ENCODE measurements at places on chromosomes 6 and 20.

GRCh38 chr6:150142670-150143515 is at the start of gene PPP1R14C:
Gene PPP1R14C, plus strand, starts transcription at chr6:150143044. Its CDS starts 149 bp downstream, at chr6:150143193.
- DNase-seq, result peak; percentile 69

DNA sequence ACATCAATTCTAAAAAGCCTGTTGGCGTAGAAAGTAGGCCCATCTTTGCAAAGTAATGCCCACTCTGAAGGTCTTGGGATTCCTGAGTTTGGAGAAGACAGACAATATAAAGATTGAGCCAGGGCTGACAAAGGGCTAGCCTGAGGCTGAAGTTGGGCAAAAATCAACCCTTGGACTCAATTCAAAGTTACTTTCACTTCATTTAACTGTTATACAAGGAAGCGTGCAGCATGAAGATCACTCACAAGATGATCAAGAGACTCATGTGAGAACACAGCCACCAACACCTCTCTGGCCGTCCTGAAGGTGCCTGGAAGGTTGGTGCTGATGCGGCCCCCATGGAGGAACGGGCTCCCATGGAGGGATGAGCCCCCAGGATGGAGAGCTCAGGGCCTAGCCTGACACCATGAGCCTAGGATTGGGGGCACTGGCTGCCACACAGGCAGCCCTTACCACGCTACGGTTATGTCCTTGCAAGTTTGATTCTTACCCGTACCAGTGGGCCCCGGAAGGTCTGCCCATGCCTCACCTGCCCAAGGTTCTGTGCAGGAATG is 26.6 kb downstream of the FOXC1 start:
- DNase-seq, result no peak

GRCh38 chr6:19857703-19858102 is 20.5 kb downstream of the ID4 start:
- DNase-seq, result no peak

DNA sequence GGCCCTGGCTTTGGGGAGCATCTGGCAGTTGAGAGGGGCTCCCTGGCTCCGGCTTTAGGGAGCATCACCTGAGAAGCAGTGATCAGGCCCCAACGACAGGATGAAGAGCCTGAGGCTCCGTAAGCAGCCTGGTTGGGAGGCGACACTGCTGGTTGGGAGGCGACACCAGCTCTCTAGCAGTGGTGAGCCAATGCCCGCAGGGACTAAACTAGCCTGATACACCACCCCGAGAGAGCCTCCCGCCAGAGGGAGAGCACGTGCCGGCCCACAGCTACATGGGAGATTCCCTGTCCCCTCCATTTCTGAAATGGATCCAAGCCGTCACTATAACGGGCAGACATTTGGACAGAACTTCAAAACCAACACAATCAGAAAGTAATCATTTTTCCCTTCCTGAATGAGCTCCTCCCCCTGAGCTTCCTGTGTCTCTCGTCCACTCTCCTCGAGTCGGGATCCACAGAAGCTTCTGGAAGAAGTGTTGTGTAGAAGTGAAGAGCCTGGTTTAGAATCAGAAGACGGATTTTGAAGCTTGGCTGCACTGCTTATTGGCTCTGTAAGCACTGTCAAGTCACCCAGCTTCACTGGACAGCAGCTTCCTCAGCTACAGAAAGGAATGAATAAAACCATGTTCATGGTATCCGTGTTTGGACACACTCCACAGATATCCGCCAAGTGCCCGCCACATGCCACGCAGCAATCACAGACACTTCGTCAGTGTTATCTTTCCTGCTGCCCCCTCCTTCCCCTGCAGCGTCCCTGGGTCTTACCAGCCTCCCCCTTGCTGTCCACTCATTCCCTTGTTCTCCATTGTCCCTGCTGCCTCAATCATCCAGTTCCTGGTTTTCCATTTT is 199.6 kb downstream of the TTLL2 start:
- no peak for DNase-seq

DNA sequence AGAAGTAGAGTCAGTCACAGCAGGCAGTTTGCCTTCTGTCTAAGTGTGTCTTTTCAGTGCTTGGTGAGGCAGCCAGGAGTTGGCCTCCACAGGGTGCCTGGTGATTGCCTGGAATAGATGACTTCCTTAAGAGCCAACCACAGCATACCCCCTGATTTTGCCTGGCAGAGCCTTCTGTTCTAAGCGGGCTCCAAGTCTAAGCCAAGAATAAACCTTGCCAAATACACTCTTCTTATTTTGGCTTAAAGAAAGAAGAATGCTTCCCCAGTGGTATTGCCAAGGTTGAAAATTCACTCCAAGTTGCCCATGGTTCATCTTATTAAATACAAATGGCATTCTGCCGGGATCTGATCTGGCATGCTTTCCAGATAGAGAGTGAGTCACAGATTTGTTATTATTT is 1424.8 kb upstream of the EYS start:
- DNase-seq, result no peak

DNA sequence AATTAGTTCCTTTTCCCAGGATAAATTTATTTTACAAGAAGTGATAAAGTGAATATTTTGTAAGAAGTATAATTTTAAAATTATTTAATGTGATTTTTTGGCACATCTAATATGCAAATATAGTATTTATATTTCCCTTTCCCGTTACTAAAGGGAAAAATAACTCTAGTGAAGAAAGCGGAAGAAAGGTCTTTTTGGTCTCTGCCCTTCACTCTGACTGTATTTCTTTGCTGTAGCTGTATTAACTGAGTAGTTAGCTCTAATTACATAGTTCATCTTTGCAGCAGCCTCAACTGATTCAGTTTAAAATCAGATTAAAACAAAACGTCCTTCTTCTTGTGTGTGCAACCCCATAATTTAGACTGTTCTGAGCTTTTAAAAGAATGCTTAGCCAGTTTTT is 57.4 kb upstream of the RNF144B start:
- no peak for DNase-seq

DNA sequence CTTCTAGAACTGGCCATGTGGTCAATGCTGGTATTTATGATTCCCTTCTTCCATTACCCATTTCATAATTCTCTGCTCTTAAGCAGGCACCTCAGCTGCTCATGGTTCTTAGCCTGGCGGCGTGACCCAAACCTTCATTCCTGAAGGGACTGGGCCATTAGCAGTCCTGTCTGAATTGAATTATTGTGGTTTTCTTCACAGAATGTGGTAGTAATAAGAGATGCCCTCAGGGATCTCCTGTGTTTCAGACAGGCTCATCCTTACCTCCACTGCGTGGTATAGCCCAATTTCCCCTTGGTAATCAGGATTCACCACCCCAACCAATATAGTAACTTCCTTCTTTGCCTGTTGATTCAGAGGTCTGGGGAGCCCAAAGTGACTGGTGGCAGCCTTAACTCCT is 37.6 kb downstream of the PKIB start:
- no peak for DNase-seq

DNA sequence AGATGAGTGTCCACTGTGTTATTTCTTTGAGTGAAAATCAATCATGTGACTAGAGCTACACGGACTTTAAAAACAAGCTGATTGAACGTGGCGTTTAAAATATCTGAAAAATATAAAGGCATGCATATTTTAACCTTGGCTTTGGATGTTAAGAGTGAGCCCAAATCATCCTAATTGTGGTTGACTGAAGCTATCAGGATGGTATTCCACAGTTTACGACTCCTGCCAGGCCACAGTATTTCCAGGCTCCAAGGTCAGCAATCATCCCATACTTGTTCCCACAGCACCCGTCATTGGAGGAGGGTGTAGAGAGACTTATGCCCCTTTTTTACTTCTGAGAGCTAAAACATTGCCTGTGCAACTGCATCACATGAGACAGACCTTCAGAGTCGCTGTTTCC is 43.2 kb upstream of the TMX4 start:
- no peak for DNase-seq

DNA sequence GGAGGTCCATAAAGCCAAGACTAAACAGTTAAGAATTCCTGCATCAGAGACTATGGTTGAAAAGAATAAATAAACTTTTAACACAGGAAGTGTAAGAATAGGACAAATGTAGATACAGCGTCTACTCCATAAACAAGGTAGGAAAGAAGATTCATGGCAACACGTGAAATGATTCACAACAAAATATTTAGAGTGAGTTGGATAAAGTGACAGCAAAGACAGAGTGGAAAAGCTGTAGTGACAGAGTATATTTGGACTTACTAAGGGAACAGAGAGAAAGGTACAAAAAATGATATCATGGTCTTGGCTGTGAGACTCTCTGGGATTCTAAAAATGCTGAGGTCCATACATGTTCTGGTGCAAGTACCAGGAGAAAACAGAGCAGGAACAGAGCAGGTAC is 21.9 kb upstream of the KIAA0408 start:
- no peak for DNase-seq

DNA sequence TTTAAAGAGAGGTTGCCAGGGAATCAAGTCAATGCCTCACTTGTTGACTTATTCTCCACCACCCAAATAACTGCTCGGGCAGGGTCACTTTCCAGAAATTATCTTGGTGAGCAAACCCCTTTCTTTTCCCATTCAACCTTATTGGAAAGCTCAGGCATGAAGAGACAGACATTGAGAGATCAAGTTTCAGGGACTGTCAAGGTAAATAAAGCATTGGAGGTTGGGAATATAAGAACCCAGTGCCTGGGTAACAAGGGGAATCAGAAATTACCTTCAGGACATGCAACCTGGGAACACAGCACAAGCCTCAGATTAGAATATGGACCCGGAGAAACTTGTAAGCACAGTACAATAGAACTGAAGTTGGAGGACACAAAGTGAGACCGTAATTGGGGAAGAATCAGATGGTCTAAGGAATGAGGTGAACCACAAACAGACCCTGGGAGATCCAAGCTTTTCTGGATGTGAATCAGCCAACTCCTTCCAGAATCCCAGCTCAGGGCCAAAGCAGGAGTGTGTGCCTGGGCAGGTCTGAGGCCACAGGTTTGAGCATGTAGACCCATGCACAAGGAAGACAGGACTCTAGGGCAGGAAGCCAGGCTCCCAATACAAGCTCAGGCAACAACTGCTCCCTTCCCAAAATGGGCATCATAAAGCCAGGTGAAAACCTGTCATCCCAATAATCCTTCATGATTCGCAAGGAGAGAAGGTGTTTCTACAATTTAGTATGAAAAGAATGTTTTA is 512.8 kb downstream of the MAFB start:
- DNase-seq, result no peak

GRCh38 chr6:98775205-98775604 is 59.2 kb upstream of the POU3F2 start:
- DNase-seq, result no peak

- DNase-seq, result no peak
Observed at GRCh38 chr6:119311514-119312142, 37.9 kb downstream of the MAN1A1 start.

DNA sequence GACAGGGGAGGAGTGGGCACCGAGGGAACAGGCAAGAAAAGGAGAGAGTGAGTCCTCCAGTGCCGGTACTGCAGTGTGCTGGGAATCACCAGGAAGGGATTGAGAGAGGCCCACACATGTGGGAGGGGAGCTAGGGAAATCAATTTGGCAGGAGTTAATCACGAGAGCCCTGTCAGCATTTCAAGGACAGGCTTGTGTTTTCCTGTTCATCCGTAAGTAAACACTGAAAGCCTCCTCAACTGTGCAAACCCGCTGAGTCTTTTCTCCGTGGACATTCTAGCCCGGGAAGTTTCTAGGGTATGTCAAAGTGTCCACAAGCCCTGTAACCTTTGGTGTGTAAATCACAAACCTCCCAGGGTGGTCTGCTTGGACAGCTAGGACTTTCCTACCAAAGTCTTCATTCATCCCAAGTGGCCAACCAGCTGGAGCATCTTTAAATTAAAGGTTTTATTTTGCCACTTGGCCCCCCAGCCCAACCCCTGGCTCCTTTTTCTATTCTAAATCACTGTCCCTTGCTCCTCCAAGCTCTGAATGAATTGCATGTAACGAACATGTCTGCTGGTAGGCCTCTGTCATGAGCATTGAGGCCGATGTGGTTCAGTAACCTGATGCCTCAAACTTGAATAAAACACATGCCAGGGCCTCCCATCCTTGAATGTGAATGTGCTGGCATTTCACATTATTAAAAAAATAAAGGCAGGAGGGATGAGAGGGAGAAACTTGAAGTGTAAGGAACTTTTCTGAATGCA is 149.1 kb downstream of the ZNF217 start:
- no peak for DNase-seq

- no peak for DNase-seq
Observed at GRCh38 chr20:12955611-12956010, 53.2 kb upstream of the SPTLC3 start.

- no peak for DNase-seq
Observed at GRCh38 chr6:47247227-47247797, 62.4 kb downstream of the TNFRSF21 start.

DNA sequence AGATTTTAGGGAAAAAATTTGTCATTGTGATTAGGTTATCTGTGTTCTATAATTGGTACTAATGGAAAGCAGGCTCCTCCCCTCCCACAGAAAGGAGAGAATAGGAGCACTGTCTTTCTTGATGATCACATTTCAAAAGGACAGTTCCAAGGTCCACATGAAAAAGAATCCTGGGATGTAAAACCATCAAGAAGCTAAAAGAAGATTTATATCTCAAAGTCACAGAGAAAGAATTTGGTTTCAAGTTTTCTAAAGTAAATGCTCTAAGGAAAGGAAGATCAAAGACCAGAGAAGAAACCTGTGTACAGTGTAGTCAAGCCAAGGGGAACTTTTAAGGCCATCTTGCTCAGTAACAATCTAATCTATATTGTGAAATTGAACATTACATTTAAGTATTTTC is 652.7 kb upstream of the HS3ST5 start:
- no peak for DNase-seq

GRCh38 chr20:13493143-13493542 is 145.6 kb downstream of the TASP1 start:
- no peak for DNase-seq

- no peak for DNase-seq
Observed at GRCh38 chr6:142474531-142475289, 172.9 kb downstream of the ADGRG6 start.

GRCh38 chr6:31170600-31170881 is at the start of gene POU5F1:
Gene POU5F1, minus strand, starts transcription at chr6:31170682. Its CDS starts 62 bp downstream, at chr6:31170620.
- DNase-seq, result no peak

DNA sequence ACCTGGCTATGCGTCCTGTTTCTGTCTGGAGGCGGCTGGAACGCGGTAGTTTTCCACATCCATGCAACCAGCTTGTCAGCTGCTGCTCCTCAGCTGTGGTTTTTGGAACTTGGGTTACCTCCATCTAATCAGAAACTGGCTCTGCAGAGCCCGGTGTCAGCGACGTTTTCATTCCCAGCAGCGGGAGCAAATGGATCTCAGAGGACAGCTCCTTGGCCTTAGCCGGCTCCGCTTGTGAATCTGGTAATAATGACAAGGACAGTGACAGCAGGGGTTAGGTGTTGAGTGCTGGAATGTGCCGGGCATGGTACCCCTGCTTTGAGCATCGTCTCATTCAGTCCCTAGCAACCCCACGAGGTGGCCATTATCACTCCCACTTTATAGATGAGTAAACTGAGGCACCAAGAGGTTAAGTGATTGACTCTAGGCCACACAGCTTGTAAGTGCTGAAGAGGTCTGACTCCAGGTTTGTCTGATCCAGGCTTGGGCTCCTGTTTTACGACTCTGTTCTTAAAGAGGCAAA is 1.3 kb downstream of the SLCO4A1 start:
- DNase-seq, result no peak

GRCh38 chr6:157548635-157549467 is 167.9 kb downstream of the ZDHHC14 start:
- no peak for DNase-seq
